ENCODE measurements at places on chromosomes 16 and 17.

DNA sequence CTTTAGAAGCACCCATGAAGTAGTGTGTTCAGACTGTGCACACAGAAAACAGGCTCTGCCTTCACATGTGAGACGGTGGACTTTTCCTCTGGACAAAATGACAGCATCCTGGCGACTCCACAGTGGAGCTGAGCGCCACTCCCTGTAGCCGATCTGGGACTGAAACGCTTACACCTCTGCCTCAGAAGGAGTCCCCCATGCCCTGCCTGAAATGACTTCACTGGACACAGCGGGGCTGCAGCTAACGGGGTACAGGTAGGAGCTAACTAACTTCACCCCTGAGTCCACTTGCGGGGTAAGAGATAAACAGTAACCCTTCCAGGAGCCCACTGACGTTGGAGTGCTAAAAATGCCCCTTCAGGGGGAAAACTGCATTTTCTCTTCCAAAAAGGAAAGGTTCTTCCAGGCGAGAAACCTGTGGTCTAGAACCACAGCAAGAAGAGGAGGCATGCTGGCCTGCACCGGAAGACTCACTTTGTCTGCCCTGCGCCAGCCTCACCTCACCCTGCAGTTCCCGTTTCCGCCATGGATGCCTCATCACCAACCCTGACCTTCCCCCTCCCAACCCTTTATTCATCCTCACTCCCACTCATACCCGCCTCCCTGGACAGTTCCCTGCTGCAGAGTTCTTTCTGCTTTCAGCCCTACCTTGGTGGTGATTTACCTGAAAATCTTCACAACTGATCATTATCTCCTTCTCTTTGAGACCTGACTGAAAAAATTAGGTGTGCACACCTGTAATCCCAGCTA, 19.4 kb upstream of the ENDOV start:
- no peak for DNase-seq

- DNase-seq, result no peak
Observed at GRCh38 chr17:76140661-76141211, 309 bp downstream of the FOXJ1 start.

GRCh38 chr16:73091174-73091573, 43.2 kb upstream of the ZFHX3 start:
- no peak for DNase-seq

GRCh38 chr17:28916302-28916934, 13.5 kb upstream of the DHRS13 start:
- DNase-seq, result peak; percentile 53

GRCh38 chr17:78817123-78817522, 23.5 kb downstream of the USP36 start:
- DNase-seq, result no peak

- no peak for DNase-seq
Observed at GRCh38 chr16:65274566-65274965, 152.7 kb upstream of the CDH11 start.

Data from fibroblast of villous mesenchyme (primary cell).